ENCODE measurements at places on chromosomes 5 and 9. TPM values are rescaled to one million over a fixed set of nuclear protein-coding genes. Genes with fewer than 3 reads are reported as not detected.

DNA sequence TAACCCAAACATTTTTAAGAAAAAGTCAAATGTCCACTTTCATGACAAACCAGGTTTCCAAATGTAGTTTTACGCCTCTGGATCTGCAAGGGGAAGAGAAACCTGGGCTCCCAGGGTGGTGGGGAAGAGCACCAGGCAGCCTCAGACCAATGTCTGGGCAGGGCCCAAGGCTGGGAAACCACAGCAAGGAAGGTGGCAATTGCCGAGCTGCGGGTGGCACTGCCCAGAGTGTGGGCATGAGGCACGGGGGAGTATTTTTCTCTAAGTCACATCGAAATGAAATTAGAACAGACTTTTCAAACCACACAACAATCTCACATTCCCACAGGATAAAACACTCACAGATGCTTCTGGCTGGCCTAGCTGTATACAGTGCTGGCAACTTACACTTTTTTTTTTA lies 32.6 kb upstream of the RASGEF1C start:
- no peak for DNase-seq

DNA sequence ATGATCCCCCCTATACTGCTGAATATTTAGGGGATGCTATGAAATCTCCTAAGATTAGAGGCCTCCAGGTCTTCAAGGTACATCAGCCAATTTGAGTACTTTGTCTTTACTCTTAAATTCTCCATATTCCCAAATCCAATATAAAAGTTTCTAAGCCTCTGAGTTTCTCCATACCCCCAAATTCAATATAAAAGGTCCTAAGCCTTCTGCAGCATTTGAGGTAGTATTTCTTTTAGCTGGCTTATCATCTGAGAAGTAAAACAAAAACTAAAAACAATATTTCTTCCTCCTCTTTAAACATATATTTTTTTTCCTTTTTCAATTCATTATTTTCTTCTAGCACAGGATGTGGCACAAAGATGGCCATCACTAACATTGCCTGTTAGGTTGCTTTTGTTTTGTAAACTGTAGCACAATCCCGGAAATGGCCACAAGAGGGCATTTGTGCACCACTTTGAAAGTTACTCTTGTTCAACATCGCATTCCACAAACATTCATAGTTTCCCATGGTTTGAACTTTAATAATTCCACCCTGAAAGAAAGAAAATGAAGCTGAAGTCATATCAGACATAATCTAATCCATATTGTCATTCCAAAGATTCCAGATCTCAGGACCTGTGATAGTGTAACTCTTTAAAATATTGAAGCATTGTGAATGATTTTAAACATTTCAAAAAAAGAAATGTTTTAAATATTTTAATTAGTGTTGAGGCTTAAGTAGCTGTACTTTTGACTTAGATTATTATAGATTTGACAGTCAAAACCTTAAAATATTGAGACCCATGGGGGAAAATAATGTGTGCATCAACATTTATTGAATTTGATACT lies 21.0 kb upstream of the SCGB3A2 start:
- DNase-seq, result peak; percentile 50

DNA sequence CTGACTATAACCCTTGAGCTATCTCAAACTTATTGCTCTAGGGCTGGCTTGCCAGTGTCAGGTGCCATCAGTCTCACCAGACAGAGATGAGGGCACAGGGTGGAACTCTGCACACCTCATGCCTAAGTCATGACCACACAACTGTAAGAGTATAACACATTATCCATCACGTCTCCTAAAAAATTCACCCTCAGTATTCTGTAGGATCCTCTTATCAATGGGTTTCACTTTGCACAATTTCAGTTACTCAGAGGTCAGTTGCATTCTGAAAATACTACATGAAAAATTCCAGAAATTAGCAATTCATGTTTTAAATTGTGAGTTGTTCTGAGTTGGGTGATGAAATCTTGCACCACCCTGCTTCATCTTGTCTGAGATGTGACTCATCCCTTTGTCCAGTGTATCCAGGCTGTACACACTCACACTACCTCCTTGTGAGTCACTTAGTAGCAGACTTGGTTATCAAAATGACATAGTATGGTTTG lies 690.9 kb upstream of the CDH18 start:
- no peak for DNase-seq

DNA sequence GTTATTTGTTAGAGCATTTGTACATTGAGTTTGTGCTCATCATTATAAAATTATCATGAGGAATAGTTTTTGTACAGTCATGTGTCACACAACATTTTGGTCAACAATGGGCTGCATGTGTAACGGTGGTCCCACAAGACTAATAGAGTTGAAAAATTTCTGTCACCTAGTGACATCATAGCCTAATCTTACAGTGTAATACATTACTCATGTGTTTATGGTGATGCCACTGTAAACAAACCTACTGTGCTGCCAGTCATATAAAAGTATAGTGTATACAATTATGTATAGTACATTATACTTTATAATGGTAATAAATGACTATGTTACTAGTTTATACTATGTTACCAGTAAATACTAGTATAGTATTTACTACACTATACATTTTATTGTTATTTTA lies 3.0 kb upstream of the CAMK4 start:
- DNase-seq, result no peak

Gene FBXL7
- polyA plus RNA-seq, result 25.9 TPM

- no peak for DNase-seq
Observed at GRCh38 chr5:110945874-110946436, 125.6 kb upstream of the TSLP start.

Gene PCDHB9
- polyA plus RNA-seq, result 0.68 TPM

GRCh38 chr5:168858371-168858770 lies 279.2 kb upstream of the PANK3 start:
- DNase-seq, result no peak

Gene MAMDC2
- 6.4 TPM for polyA plus RNA-seq

- no peak for DNase-seq
Observed at GRCh38 chr9:88889386-88889785, 101.9 kb upstream of the S1PR3 start.

DNA sequence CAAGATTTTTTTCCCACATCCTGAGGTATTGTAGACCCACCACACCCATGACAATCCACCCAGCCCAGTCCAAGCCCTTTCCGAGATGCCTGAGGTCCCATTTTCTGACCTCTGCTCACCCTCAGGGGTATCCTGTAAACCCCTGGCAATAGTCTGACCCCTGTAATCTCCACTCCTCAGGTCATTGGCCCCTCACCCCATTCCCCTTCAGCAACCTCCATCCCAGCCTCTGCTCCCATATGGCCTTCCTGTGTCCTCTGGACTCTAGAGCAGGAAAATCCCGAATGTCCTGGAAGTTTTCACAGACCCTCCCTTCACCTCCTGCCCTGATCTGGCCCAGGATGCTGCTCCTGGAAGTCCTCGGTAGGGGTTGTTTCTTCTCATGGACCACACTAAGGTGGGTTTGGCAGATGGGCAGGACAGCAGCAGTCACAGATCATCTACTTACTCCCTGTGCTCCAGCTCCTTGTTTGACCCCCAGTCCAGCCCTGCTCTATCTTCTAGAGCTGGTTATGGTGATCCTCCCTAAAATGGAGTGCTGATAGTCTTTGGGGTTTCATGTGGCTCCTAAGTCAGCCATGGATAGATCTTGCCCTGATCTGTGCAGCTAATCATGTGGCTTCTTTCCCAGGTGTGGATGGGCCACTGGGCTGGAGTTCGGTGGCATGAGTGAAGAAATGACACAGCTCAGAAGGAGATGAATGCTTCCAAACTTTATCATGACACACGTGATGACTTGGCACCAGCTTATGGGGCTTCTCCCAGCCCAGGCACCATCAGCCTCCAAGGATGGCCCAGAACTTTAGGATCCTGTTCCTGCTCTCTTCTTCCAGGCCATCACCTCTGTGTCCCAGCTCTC lies 12.0 kb upstream of the ACSL6 start:
- no peak for DNase-seq

DNA sequence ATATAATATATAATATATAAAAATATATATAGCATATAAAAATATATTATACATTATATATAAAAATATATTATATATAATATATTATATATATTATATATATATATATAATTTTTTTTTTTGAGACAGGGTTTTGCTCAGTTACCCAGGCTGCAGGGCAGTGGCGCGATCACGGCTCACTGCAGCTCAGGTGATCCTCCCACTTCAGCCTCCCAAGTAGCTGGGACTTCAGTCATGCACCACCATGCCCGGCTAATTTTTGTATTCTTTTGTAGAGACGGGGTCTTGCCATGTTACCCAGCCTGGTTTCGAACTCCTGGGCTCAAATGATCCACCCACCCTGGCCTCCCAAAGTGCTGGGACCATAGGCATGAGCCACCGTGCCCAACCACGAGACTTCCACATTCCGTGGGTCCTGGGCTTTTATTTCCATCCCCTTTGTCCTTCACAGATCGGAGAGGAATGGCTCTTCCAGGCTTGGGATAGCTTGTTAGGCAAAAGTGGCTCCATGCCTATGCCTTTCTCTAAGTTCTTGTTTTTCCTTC lies 62.0 kb upstream of the IER5L start:
- DNase-seq, result no peak

Data from H1 (cell line).